CD14-positive monocyte (primary cell): ENCODE measurements at places on chromosomes 7 and 10. TPM values are rescaled to one million over a fixed set of nuclear protein-coding genes. Genes with fewer than 3 reads are reported as not detected.

LLCFC1 gene
- polyA plus RNA-seq = not detected

GRCh38 chr10:47378183-47378510 lies 5.9 kb downstream of the ZNF488 start:
- H3K4me3 ChIP-seq = no peak overlapping the region
- no peaks in the 10 kb centered on the region for H3K4me1 ChIP-seq
- peaks cover 6% of the 10 kb centered on the region for H3K27me3 ChIP-seq
- H3K36me3 ChIP-seq = no peaks in the 10 kb centered on the region
- no peak overlapping the region for H3K27ac ChIP-seq
- DNase-seq = no peak

GRCh38 chr10:54469587-54470323 lies 331.3 kb downstream of the PCDH15 start:
- H3K27me3 ChIP-seq = no peaks in the 10 kb centered on the region
- H3K4me1 ChIP-seq = no peaks in the 10 kb centered on the region
- H3K36me3 ChIP-seq = no peaks in the 10 kb centered on the region
- no peak overlapping the region for H3K4me3 ChIP-seq
- no peak overlapping the region for H3K27ac ChIP-seq
- DNase-seq = no peak

DNA sequence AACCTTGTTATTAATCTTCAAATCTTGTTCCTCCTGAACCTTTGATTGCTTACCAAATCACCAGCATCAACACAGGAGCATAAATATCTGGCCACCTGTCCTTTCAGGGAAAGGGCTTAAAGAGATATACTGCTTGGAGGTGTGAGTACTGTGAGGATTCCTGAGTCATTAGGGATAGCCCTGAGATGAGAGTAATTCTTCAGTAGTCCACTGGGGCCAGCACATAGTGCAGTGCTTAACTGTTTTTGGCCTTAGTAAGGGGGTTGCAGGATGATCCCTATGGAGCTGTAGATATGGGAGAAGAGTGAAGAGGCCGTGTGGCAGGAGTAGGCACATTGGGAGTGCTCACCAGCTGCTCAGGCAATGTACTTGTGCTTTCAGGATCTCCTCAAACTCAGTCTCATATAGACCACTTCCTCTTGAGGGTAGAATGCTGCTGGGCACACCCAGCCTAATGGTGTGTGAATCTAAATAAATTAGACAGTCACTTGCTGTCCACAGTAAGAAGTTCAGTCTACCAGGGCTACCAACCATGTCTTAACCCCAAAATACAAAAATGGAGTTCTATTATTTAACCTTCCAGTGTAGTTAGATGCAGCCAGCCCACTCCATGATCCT lies 26.5 kb upstream of the GPR141 start:
- peak overlapping the region; percentile 10 for H3K27ac ChIP-seq
- H3K4me3 ChIP-seq = no peak overlapping the region
- peaks cover 19% of the 10 kb centered on the region for H3K4me1 ChIP-seq
- no peaks in the 10 kb centered on the region for H3K36me3 ChIP-seq
- DNase-seq = no peak
- no peaks in the 10 kb centered on the region for H3K27me3 ChIP-seq

TMEM130 gene
- not detected for polyA plus RNA-seq

- DNase-seq = no peak
- no peaks in the 10 kb centered on the region for H3K36me3 ChIP-seq
- H3K27ac ChIP-seq = no peak overlapping the region
- H3K4me3 ChIP-seq = no peak overlapping the region
- no peaks in the 10 kb centered on the region for H3K27me3 ChIP-seq
Observed at GRCh38 chr7:13777242-13777641, 212.2 kb downstream of the ETV1 start.

CDK14 gene
- polyA plus RNA-seq = 2.5 TPM

- DNase-seq = no peak
- no peak overlapping the region for H3K27ac ChIP-seq
- no peak overlapping the region for H3K4me3 ChIP-seq
- H3K4me1 ChIP-seq = peaks cover 31% of the 10 kb centered on the region
- no peaks in the 10 kb centered on the region for H3K36me3 ChIP-seq
- no peaks in the 10 kb centered on the region for H3K27me3 ChIP-seq
Observed at GRCh38 chr10:6349846-6350535, 147.3 kb downstream of the PFKFB3 start.

- H3K4me1 ChIP-seq = no peaks in the 10 kb centered on the region
- H3K4me3 ChIP-seq = no peak overlapping the region
- no peak for DNase-seq
- no peaks in the 10 kb centered on the region for H3K36me3 ChIP-seq
Observed at GRCh38 chr7:3028071-3028757, 15.5 kb downstream of the CARD11 start.

HABP2 gene
- not detected for polyA plus RNA-seq

DNA sequence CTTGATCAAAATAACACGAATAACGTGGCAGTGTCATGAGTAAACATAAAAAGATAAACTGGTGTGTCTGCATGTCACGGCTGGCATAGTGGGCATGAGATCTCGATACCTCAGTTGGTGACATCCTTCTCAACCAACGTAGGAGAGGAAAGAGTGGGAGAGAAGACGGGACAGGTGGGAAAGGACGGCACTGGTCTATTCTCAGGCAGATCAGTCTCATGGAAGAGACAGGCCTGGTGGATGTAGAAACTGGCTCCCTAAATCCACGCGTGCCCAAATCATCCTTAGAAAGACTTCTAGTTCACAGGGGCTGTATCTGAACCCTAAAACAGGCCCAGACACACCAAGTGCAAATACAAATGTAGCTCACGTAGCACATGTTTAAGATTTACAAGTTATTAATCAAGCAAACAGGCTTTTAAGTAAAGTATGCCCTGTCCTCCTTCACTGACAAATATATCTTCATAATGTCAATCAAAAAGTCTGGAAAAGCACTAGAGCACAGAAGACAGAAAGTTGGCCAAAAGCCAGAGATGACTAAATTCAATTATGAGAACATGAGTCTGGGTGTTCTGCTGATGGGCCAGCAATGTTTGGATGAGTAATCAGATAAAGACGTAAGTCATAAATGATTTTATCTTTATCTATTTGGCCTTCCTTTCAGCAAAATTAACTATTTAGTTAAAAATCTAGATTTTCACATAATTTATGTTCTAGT lies 56.3 kb downstream of the SFMBT2 start:
- DNase-seq = no peak
- no peaks in the 10 kb centered on the region for H3K4me1 ChIP-seq
- peaks cover 30% of the 10 kb centered on the region for H3K36me3 ChIP-seq
- no peak overlapping the region for H3K27ac ChIP-seq
- no peaks in the 10 kb centered on the region for H3K27me3 ChIP-seq
- no peak overlapping the region for H3K4me3 ChIP-seq

PDLIM1 gene
- 1.1 and 1.9 TPM in 2 replicates for polyA plus RNA-seq

DNA sequence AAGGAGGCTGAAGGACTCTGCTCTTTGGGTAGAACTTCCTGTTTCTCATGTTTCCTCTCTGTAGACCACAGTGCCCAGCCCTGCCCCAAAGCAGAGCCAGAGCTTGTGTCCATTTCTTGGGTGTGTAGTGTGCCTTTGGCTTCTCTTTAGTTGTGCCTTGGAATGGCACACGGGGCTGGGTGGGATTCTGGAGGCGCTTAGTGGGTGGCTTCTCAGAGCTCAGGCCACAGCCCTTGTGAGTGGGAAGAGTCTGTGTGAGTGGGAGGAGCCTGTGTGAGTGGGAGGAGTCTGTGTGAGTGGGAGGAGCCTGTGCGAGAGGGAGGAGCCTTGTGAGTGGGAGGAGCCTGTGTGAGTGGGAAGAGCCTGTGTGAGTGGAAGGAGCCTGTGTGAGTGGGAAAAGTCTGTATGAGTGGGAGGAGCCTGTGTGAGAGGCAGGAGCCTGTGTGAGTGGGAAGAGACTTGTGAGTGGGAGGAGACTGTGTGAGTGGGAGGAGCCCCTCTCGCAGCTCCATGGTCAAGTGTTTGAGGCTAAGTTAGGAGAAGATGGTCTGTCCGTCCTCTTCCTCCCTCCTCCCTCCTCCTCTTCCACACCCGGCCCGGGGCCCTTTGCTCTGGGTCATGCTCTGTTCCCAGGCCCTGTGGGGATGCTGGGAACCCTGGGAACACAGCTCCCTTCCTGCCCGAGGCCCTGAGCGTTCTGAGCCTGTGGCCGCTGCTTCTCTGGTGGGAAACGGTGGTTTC lies 153.0 kb downstream of the GRK5 start:
- H3K4me3 ChIP-seq = no peak overlapping the region
- DNase-seq = peak; percentile 15
- H3K27me3 ChIP-seq = no peaks in the 10 kb centered on the region
- H3K36me3 ChIP-seq = no peaks in the 10 kb centered on the region
- peak overlapping the region; percentile 11 for H3K27ac ChIP-seq
- H3K4me1 ChIP-seq = no peaks in the 10 kb centered on the region

ZMIZ1 gene
- 64.6 and 68.0 TPM in 2 replicates for polyA plus RNA-seq

GRCh38 chr10:9254353-9254752 lies 1199.9 kb downstream of the GATA3 start:
- H3K4me3 ChIP-seq = no peak overlapping the region
- no peak for DNase-seq
- no peaks in the 10 kb centered on the region for H3K27me3 ChIP-seq
- no peaks in the 10 kb centered on the region for H3K36me3 ChIP-seq
- no peak overlapping the region for H3K27ac ChIP-seq

MINDY3 gene
- 2.4 TPM for polyA plus RNA-seq

RNF148 gene
- not detected for polyA plus RNA-seq

- H3K36me3 ChIP-seq = peaks cover 4% of the 10 kb centered on the region
- no peak overlapping the region for H3K4me3 ChIP-seq
- no peaks in the 10 kb centered on the region for H3K27me3 ChIP-seq
- H3K4me1 ChIP-seq = no peaks in the 10 kb centered on the region
- H3K27ac ChIP-seq = no peak overlapping the region
Observed at GRCh38 chr7:107150375-107151073, 18.3 kb upstream of the HBP1 start.

THNSL1 gene
- 0.13 TPM for polyA plus RNA-seq

DNA sequence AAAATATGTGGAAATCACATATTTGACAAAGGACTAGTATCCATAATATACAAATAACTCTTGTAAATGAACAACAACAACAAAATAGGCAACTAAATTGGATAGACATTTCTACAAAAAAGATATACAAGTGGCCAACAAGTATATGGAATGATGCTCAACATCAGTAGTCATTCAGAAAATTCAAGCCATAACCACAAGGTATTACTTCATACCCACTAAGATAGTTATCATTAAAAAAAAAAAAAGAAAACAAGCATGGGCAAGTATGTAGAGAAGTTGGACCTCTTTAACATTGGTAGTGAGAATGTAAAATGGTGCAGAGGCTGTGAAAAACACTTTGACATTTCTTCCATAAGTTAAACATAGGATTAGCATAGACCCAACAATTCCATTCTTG lies 80.8 kb downstream of the CYP26A1 start:
- no peak for DNase-seq
- peaks cover 21% of the 10 kb centered on the region for H3K4me1 ChIP-seq
- no peak overlapping the region for H3K27ac ChIP-seq
- no peaks in the 10 kb centered on the region for H3K27me3 ChIP-seq
- H3K4me3 ChIP-seq = no peak overlapping the region
- no peaks in the 10 kb centered on the region for H3K36me3 ChIP-seq

- H3K4me3 ChIP-seq = no peak overlapping the region
- H3K4me1 ChIP-seq = peaks cover 5% of the 10 kb centered on the region
- no peak overlapping the region for H3K27ac ChIP-seq
- H3K36me3 ChIP-seq = no peaks in the 10 kb centered on the region
Observed at GRCh38 chr10:77253147-77253545, 384.5 kb downstream of the KCNMA1 start.

- no peak for DNase-seq
- H3K4me3 ChIP-seq = no peak overlapping the region
- no peaks in the 10 kb centered on the region for H3K4me1 ChIP-seq
- no peaks in the 10 kb centered on the region for H3K36me3 ChIP-seq
- no peaks in the 10 kb centered on the region for H3K27me3 ChIP-seq
- no peak overlapping the region for H3K27ac ChIP-seq
Observed at GRCh38 chr10:123557366-123558108, 108.6 kb upstream of the GPR26 start.
